Activated CD4-positive, alpha-beta memory T cell treated with anti-CD3 and anti-CD28 coated beads for 36 hours (primary cell): ENCODE measurements at places on chromosomes 6 and 20.
A peak's percentile ranks its signal among the peaks of the same experiment; 100 is the strongest.

GRCh38 chr6:3724451-3725144 lies 26.9 kb downstream of the PXDC1 start:
- DNase-seq, result no peak
- no peaks in the 10 kb centered on the region for H3K27me3 ChIP-seq
- no peak overlapping the region for H3K4me3 ChIP-seq
- no peak overlapping the region for H3K27ac ChIP-seq

DNA sequence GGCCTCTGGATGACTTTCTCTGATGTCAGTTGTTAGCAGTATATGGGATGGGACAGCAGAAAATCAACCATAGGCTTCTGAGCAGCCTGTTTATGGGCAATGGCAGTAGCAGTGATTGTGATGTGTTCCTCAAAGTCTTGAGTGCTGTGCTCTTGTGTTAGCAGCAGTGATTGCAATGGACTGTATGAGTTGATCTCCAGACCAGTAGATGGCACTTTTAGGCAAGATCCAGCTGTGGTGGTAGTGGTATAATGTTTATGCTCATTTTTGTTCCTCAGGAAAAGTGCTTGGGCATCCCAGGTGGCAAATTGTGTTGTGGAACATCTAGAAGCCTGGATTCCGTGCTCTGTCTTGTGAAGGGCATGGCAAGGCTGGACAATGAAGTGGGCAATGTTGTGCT lies 181.6 kb upstream of the SYNCRIP start:
- H3K4me3 ChIP-seq, result no peak overlapping the region
- no peaks in the 10 kb centered on the region for H3K4me1 ChIP-seq
- H3K27me3 ChIP-seq, result no peaks in the 10 kb centered on the region
- no peak for DNase-seq
- no peaks in the 10 kb centered on the region for H3K36me3 ChIP-seq

DNA sequence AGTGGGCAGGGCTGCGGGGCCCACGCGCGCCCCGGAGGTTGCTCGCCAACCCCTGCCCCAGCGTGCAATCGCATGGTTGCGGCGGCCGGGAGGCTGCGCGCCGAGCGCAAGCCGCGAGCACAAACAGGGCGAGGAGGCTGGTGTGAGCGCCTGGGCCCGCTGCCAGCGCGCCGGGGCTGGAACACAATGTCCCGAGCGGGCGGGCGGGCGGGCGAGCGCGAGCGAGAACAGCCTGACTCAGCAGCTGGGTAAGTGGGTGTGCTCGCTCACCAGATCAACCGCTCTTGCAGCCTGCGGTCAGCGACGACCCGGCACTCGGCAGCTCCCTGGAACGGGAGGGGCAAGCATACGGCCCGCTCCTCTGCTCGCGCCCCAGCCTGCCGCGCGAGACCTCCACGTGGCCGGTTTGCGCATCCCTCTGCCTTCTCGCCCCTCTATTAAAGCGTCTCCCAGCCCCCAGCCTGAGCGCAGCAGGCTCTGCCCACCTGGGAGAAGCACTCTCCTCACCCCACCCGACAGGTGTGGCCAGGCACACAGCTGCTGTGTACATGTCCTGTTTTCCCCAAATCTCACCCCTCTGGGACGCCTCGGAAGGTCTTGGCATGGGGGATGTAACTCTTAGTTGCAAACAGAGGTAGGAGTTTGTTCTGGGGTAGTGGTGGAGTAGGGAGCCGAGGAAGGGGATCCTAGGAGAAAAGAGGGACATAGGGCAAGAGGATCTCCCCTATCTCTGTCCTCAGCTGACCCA lies 8.7 kb upstream of the ARMC12 start:
- H3K27ac ChIP-seq, result peak overlapping the region; percentile 87
- peaks cover 84% of the 10 kb centered on the region for H3K4me1 ChIP-seq
- H3K4me3 ChIP-seq, result peak overlapping the region; percentile 66
- no peaks in the 10 kb centered on the region for H3K27me3 ChIP-seq
- peak; percentile 93 for DNase-seq

- no peaks in the 10 kb centered on the region for H3K36me3 ChIP-seq
- H3K27me3 ChIP-seq, result peaks cover 32% of the 10 kb centered on the region
- no peak for DNase-seq
- peaks cover 14% of the 10 kb centered on the region for H3K4me1 ChIP-seq
These were observed 6.0 kb upstream of the SOX18 start for GRCh38 chr20:64055396-64055892.

DNA sequence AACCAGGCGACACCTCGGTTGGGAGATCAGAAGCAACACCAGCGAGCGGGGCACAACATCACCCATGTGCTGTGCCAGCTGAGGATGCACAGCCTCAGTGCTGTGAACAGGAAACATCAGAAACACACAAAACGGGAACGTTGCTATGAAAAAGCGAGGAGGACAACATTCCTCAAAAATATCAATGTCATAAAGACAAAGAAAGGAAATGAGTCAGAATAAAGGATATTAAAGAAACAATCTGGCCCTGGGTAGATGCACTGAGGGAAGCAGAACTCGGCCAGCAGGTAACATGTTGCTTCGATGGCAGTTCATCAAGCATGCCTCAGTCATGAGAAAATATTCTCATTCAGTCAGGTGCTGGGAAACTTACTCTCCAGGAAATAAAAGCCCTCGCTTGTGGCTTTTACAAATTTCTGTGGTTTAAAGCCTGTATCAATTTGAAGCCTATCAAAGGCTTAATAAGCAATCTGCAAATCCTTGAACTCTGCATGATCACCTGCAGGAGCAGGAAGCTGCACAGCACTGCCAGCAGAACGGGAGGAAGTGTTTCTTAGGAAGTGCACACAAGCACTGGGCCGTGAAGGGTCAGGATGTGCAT lies 77.5 kb downstream of the GINS1 start:
- no peaks in the 10 kb centered on the region for H3K27me3 ChIP-seq
- H3K27ac ChIP-seq, result no peak overlapping the region
- no peak overlapping the region for H3K4me3 ChIP-seq
- peaks cover 22% of the 10 kb centered on the region for H3K4me1 ChIP-seq
- DNase-seq, result no peak
